Chondrocyte (in vitro differentiated cells): ENCODE measurements at places on chromosomes 11 and 22. TPM values are rescaled to one million over a fixed set of nuclear protein-coding genes. Genes with fewer than 3 reads are reported as not detected.
A peak's percentile ranks its signal among the peaks of the same experiment; 100 is the strongest.

ZDHHC13 gene
- total RNA-seq = 8.1 to 10.3 TPM (median 9.9 TPM) in 3 replicates

CRYBA4 gene
- not detected in 3 replicates for total RNA-seq

GRCh38 chr22:46549563-46549840 lies 12.1 kb upstream of the CELSR1 start:
- peak; percentile 35 for DNase-seq

GRCh38 chr11:17735818-17736578 lies 1.4 kb downstream of the KCNC1 start:
- DNase-seq = no peak

GRCh38 chr11:74154620-74155281 lies 16.1 kb downstream of the C2CD3 start:
- DNase-seq = no peak

DNA sequence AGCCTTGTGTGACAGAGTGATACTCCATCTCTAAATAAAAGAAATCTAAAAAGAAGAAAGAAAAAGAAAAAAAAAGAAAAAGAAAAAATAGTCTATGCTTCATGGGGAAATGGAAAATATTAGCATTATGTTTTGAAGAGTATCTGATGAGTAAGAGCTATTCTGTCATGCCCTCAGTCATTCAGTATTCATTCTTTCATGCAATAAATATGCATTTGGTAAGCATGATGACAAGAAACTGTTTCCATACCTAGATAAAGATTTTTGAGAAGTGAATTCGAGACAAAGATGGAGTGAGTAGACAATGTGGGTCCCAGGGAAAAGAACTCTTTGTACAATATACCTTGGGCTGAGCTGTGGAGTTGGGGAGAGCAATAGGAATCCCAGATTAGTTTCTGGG lies 6.2 kb upstream of the IFTAP start:
- no peak for DNase-seq

DNA sequence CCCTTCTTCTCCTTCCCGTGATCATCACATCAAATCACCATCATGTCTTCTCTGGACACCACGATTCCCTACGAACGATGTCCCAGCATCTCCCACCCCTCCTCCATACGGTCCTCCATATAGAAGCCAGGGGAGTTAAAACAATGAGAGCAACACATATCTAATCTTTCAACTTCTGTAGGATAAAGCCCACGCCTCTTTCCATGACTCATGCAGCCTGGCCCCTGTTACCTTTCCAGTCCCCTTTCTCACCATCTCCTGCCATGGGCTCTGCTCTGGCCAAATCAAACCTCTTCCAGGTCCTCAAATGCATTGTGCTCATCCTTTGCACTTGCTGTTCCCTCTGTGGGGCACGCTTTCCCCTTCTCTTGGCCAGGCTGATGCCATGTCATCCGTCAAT lies 23.6 kb downstream of the RPS6KA4 start:
- DNase-seq = no peak

GRCh38 chr11:8477680-8478079 lies 116.3 kb downstream of the STK33 start:
- DNase-seq = no peak

GRCh38 chr22:37634417-37634924 lies 5.0 kb upstream of the SH3BP1 start:
- DNase-seq = no peak

DNA sequence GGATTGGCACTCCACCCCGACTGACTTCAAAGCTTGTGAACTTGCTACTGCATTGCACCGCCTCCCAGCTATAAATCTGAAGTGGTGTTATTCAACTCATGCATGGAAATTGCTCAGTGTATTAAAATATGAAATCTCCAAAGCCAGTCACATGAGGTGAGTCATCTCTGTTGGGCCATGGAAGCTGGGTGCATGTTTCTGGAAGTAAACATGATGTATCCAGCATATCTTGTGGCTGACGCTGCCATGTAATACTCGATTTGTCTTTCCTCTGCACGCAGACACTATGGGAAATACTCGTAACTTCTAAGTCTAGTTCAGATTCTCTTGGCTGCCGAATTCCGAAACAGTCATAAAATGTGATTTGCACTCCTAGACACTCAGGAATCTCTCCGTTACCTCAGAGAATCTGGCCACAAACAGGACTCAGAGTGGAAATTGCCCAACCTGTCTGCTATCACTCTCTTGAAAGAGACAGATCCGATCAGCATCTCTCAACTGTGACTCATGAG lies 154.9 kb upstream of the MPPED2 start:
- DNase-seq = no peak

DNA sequence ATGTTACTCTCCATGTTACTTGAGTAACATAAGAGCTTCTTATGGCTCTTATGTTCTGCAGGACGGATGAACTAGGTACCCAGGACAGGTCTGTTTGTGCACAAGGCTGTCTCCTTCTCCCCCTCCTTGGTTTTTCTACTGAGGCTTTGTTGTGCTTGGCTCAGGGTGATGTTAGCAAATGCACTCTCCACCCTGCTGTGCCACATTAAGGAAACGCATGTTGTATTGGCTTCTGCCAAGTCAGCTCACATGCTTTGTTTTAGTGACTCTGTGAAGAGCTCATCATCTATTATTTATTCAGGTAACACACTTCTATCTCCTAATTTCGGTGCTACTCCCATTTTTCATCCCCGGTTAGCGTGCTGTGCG lies 108.3 kb downstream of the PTPRJ start:
- DNase-seq = no peak

- no peak for DNase-seq
Observed at GRCh38 chr11:63551889-63552266, 11.3 kb downstream of the PLAAT2 start.
